ENCODE measurements at places on chromosomes 6 and 20. TPM values are rescaled to one million over a fixed set of nuclear protein-coding genes. Genes with fewer than 3 reads are reported as not detected.

Gene SOX18
- 12.1 TPM for total RNA-seq

Gene APOM
- total RNA-seq = 2.5 TPM

Gene PARD6B
- total RNA-seq = 41.8 TPM

Gene HLA-DMB
- total RNA-seq = 76.7 TPM

Gene NELFE
- total RNA-seq = 57.5 TPM

Gene GRM1
- 0.12 TPM for total RNA-seq

Gene MTFR2
- total RNA-seq = 0.65 TPM

Gene TTK
- 3.7 TPM for total RNA-seq

Gene FGD2
- total RNA-seq = 76.7 TPM

Gene SIRPG
- total RNA-seq = 1.8 TPM

- H3K36me3 ChIP-seq = no peaks in the 10 kb centered on the region
- no peaks in the 10 kb centered on the region for H3K4me1 ChIP-seq
- no peak for DNase-seq
- H3K4me3 ChIP-seq = no peak overlapping the region
- no peaks in the 10 kb centered on the region for H3K27me3 ChIP-seq
- no peak overlapping the region for H3K27ac ChIP-seq
These were observed 148.9 kb downstream of the KHDC1L start for GRCh38 chr6:73076211-73076954.

GRCh38 chr20:56765172-56766073 is 136.3 kb downstream of the TFAP2C start:
- no peak overlapping the region for H3K27ac ChIP-seq
- H3K27me3 ChIP-seq = no peaks in the 10 kb centered on the region
- DNase-seq = no peak

GRCh38 chr6:3813150-3813780 is 35.9 kb upstream of the FAM50B start:
- no peaks in the 10 kb centered on the region for H3K36me3 ChIP-seq
- H3K4me1 ChIP-seq = no peaks in the 10 kb centered on the region
- H3K27ac ChIP-seq = peak overlapping the region; percentile 26

DNA sequence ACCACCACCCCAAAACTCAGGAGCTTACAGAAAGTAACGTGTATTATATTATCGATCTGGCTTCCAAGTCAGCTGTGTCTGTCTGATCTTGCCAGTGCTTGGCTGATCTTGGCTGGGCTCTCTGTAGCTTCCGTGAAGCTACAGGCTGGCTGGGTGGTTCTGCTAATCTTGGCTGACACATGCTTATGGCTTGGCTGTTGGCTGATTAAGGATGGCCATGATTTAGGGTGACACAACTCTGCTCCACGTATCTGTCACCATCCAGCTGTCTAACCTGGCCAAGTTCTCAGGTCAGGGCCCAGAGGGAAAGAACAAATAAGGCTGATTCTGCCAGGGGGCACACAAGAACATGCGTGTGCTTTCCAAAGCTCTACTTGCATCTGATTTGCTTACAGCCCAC is 64.7 kb upstream of the PRL start:
- H3K4me1 ChIP-seq = no peaks in the 10 kb centered on the region
- H3K36me3 ChIP-seq = no peaks in the 10 kb centered on the region
- no peak for DNase-seq

DNA sequence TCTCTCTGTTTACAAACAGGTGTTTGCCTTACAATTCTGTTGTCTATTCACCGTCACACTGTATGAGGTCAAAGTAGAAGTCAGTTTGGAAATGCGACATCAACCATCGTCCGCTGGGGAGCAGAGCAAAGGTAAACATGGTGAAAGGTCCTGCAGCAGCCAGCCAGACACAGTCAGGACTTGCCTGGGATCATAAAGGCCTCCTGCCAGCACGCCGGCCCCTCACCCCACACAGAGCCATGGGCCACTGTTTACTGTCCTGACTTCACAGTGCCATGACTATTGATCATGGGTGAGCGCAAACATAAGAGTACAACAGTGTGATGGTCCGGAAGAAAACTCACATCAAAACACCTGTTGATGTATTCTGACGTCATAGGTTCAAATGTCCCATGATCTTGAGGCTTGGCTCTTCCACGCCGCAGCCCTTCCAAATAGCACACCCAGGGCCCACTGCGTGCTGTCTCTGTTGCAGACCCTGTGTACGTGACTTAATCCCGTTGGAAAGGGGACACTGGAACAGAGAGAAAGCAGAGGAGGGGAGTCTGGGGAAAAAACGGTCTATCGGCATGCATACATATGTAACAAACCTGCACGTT is 16.9 kb upstream of the PPP1R3G start:
- no peaks in the 10 kb centered on the region for H3K36me3 ChIP-seq

DNA sequence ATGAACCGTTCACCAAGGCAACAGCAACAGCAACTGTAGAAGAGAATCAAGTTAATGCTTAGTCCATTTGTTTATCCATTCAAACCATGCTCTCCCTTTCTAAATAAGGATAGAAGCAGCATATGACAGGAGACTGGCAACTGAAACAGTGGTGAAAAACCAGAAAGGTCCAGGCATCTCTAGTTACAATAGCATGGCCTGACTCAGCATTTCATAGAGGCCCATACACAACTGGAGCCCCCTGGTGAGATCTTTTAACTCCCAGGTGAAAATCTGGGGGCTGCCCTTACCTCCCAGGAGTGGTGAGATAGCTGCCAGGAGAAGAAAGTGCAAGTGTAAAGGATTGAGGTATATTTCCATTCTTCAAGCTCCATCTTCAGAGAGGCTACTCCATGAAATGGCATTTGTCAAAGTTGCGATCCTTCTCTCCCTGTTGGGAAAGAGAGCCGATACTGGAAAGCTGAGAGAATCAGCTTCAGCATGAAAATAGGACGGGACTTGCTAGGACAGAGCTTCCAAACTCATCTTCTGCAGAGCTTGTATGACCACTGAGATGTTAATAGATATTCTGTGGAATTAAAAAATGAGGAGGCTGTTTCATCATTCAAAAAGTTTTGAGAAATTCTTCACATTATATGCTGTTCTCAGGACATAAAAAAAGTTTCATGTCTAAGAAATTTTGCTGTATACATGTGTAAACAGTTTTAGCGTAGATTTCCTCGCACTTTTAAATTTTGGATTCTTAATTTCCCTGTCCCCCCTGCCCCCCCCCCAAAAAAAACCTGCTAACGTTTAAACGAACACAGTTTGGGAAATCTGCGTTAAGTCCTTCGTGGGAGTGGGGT is 10.9 kb upstream of the SLC2A12 start:
- H3K4me3 ChIP-seq = no peak overlapping the region
- H3K4me1 ChIP-seq = no peaks in the 10 kb centered on the region
- no peaks in the 10 kb centered on the region for H3K36me3 ChIP-seq
- DNase-seq = no peak

- no peaks in the 10 kb centered on the region for H3K36me3 ChIP-seq
- H3K4me3 ChIP-seq = no peak overlapping the region
- H3K4me1 ChIP-seq = no peaks in the 10 kb centered on the region
These were observed 31.5 kb downstream of the THBS2 start for GRCh38 chr6:169222126-169222525.

DNA sequence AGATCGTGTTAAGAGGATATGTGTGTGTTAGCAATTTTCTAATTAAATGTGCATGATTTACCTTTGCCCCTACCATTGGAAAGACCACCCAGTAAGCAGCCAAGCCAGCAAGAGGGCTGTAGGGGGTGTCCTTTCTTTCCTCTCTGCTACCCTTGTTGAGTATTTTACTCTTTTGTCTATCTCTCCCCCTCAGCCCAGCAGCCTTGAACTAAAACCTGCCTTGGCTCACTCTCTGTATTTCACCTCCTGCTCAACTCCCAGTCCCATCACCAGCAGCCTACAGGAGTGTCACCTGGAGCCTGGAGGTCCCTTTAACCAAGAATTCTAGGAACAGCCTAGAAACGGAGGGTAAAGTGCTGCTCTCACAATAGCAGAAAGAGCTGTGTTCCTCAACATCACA is 81.0 kb downstream of the HIVEP2 start:
- H3K36me3 ChIP-seq = no peaks in the 10 kb centered on the region
- H3K27ac ChIP-seq = no peak overlapping the region
- no peaks in the 10 kb centered on the region for H3K4me1 ChIP-seq
- H3K27me3 ChIP-seq = no peaks in the 10 kb centered on the region

GRCh38 chr20:57716901-57717300 is 7.1 kb upstream of the PMEPA1 start:
- H3K27me3 ChIP-seq = no peaks in the 10 kb centered on the region
- H3K4me1 ChIP-seq = peaks cover 4% of the 10 kb centered on the region
- no peak overlapping the region for H3K4me3 ChIP-seq
- DNase-seq = no peak

DNA sequence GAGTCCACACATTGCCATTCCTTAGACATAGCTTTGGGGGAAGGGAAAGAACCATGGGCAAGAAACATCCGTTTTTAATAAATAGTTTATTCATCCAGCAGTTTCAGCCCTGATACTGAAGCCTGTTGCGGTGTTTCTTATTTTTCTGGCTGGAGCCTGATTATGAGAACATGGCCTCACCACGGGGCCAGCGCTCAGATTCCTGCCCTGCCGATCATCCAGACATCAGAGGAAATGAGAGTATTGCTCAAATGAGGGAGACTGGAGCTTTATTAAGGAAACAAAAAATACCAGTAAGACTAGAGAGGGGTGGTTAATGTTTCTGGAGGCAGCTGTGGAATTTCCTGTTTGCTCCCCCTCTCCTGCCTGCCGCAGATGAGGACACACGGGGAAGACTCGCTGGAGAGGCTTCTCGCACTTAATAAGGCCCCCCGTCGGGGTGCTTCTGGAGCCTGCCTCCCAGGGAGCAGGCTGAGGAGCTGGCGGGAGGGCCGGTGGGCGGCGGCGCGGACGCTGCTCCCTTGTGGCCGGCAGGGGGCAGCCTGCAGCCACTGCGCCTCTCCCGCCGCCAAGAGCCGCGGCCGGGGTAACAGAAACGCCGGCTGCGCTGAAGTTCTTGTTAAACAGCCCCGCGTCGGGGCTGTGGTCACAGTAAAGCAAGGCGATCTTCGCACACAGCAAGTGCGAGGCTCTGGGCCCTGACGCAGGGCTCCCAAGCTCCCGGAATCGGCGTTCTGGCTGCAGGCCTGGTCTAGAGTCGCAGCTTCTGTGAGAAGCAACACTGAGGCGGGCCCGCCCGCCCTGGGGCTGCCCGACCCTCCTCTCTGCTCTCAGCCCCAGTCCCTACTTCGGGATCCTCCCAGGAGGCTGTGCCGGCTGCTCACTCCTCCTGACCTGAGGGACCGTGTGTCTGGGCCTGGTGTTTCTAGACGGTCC is 17.5 kb downstream of the LEMD2 start:
- H3K36me3 ChIP-seq = peaks cover 29% of the 10 kb centered on the region
- H3K4me1 ChIP-seq = peaks cover 12% of the 10 kb centered on the region
- peak; percentile 97 for DNase-seq
- no peak overlapping the region for H3K27ac ChIP-seq

- no peak for DNase-seq
These were observed 36.9 kb downstream of the LBP start for GRCh38 chr20:38383147-38383546.

DNA sequence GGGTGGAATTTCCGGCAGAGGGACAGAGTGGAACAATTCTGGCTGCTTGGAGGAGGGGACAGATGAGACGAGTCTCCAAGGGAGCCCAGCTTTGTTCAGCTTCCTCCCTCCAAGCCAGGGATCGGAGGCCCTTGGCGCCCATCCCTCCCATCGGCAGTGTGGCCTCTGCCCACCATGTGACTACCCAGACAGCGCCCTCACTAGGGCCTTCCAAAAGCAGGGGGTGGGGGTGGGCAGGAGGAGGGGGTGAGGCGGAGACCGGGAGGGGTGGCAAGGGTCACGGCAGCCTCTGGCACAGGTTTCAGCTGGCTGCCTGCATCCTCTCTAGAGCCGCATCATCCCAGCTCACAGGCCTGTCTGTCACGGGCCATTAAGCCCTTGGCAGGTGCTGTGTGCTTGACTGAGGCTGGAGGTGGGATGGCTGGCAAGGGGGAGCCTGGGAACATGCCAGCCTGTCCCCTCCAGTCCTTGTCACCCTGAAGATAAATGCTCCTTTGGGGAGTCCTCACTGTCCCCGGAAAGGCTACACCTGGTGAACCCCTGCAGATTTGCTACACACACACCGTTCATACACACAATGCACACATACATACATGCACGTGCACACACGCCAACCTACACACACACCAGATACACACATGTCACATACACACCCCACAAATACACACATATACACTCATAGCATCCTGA is 6.2 kb upstream of the FGD2 start:
- no peak overlapping the region for H3K4me3 ChIP-seq
- no peaks in the 10 kb centered on the region for H3K4me1 ChIP-seq
- no peaks in the 10 kb centered on the region for H3K36me3 ChIP-seq
- no peak for DNase-seq
- no peak overlapping the region for H3K27ac ChIP-seq

DNA sequence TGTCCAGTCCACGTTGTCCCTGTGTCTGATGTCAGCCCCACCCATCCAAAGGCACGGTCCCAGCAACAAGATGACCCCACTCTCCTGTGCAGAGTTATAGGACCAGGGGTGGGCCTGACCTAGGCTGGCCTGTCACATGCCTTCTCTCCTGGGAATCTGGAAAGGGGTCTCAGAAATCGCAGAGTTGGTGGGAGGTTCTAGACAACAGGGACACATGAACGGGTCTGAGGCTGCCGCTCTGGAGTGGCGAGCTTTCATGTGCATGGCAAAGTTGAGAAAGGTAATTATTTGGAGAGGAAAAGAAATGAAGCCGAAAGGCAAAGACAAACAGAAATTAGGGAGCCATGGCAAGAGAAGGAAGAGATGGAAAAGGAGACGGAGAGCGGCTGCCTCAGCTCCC is 29.5 kb downstream of the BFSP1 start:
- H3K27me3 ChIP-seq = no peaks in the 10 kb centered on the region
- no peak overlapping the region for H3K4me3 ChIP-seq
- H3K27ac ChIP-seq = no peak overlapping the region
- no peaks in the 10 kb centered on the region for H3K36me3 ChIP-seq
- no peak for DNase-seq

DNA sequence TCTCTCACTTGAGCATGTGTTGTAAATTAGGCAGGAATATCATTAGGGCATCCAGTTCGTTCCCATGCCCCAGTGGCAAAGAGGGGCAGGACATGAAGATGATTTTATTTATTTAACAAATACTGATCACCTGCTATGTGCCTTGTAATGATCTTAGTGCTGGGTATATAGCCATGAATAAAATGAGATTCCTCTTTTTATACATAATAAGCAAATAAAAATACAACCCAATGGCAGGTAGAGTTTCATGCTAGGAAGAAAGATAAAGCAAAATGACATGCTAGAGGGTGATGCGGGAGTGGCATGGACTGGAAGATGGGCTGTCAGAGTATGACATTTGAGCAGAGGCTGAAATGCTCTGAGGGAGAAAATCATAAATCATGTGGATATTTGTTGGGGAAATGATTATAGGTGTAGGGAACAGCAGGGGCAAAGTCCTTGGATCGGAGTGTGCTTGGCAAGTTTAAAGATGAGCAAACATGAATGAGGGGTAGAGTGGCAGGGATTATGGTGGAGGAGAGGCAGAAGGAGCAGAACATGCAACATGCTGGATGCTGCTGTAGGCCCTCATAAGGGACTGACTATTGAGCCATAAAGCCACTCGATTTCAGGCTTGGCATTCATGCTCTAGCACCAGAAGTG is 342.1 kb downstream of the PLCB1 start:
- no peak overlapping the region for H3K4me3 ChIP-seq
- no peak overlapping the region for H3K27ac ChIP-seq
- H3K4me1 ChIP-seq = no peaks in the 10 kb centered on the region
- H3K27me3 ChIP-seq = no peaks in the 10 kb centered on the region

GRCh38 chr20:32348207-32348606 is 9.9 kb upstream of the ASXL1 start:
- H3K36me3 ChIP-seq = no peaks in the 10 kb centered on the region
- DNase-seq = no peak
- H3K27ac ChIP-seq = no peak overlapping the region
- no peaks in the 10 kb centered on the region for H3K27me3 ChIP-seq

GRCh38 chr20:12679447-12679846 is 329.3 kb upstream of the SPTLC3 start:
- no peaks in the 10 kb centered on the region for H3K4me1 ChIP-seq
- no peak overlapping the region for H3K4me3 ChIP-seq
- no peaks in the 10 kb centered on the region for H3K36me3 ChIP-seq

GRCh38 chr20:58470336-58471192 is 44.6 kb downstream of the APCDD1L start:
- peaks cover 37% of the 10 kb centered on the region for H3K4me1 ChIP-seq
- H3K27me3 ChIP-seq = no peaks in the 10 kb centered on the region
